ENCODE measurements at places on chromosomes 16 and 17.

DNA sequence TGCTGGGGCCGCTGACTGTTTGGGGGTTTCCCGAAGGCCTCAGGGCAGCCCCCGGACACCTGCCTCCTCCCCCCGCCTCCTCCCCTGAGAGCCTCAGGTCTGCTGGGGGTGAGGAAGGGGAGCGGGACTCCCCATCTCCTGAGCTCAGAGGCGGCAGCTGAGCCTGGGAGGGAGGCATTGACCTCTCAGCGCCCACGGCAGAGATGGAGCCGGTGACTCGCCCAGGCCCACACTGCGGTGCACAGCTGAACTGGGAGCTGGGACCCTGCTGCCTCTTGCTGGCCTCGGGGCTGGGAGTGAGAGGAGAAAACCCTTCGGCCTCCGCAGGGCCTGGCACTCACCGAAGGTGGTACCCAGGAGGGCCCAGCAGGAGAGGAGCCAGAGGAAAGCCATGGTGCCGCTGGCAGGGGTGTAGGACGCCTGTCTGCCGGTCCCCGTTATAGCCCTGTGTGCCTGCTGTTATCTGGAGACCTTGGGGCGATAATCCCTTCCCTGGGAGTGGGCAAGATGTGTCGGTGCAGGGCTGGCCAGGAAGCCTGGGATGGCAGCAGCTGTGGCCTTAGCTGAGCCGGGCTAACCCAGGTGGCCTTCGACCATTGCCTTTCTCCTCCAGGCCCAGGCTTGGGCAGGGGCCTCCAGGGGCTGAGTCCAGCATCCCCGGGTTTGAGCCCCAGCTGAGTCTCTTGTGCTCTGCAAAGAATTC, at the start of gene CTRB2:
Gene CTRB2, minus strand, starts transcription at position 413 of the 703 bp plus-strand sequence. Its CDS starts 20 bp downstream, at position 393.
- DNase-seq: no peak

GRCh38 chr17:7308625-7309433, 1.4 kb downstream of the EIF5A start:
- DNase-seq: no peak

- no peak for DNase-seq
These were observed 360.3 kb upstream of the KIF2B start for GRCh38 chr17:53462393-53462811.

DNA sequence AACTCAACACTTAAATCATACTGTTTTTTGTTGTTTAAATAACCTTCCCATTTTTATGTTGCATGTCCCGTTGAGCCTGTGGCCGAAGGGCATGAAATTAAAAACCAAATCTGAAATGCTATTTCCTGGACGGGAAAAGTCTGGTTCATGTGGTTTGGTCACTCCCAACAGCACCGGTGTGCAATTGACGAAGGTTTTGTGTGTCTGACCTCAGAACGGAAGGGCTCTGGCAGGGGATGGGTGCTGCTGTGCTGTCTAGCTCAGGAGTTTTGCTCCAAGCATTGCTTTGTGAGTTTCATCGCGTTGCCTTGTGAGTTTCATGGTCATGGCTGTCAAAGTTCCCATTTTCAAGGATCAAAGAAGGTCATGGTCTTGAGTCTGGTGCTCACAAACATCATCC, 363.3 kb downstream of the XYLT1 start:
- no peak for DNase-seq

DNA sequence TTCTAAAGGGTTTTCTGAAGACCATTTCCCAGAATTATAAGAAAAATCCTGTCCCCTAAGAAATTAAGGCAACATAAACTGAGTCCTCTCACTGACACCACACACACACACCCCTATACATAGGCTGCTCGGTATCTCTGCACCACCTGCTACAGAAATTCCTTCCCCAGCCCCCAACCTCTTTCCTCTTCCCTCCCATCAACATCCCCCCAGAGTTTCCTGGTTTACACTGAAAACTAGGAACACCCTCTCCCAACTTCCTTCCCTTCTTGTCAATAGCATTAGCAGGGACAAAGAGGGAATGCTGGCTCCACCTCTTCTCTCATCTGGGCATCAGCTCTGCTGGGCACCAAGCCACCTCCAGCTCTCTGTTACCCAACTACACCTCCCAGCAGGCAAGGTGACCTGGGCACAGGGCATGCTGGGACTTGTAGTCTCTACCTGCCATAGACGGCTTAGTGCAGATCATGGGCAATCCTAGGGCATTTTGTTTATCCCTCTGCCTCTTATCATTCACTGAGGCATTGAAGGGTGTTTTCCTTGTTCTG, 15.7 kb downstream of the CAVIN1 start:
- DNase-seq: no peak

DNA sequence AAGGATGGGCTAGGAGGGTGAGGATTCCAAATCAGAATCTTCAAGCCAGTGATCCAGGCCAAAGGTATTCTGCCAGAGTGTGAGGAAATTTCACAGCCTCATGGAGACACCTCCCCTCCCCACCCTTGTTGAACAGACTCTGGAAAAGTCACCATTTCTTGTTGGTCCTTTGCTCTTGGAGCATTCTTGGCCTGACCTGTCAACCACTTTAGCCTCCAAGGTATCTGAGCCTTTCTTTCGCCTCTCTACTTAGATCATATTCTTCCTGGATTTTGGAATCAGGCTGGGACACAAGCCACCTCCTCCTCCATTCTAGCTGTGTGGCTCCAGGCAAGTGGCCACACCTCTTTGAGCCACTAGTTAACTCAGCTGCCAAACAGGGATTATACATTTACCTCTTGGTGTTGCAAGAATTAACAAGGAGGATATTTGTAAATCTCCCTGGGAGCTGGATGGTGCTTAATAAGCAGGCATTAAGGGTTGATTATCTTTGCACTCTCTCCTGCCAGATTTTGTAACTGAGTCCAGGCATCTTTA, 193.5 kb downstream of the WWOX start:
- DNase-seq: no peak

- DNase-seq: no peak
These were observed 60.3 kb downstream of the RMI2 start for GRCh38 chr16:11405331-11406176.

DNA sequence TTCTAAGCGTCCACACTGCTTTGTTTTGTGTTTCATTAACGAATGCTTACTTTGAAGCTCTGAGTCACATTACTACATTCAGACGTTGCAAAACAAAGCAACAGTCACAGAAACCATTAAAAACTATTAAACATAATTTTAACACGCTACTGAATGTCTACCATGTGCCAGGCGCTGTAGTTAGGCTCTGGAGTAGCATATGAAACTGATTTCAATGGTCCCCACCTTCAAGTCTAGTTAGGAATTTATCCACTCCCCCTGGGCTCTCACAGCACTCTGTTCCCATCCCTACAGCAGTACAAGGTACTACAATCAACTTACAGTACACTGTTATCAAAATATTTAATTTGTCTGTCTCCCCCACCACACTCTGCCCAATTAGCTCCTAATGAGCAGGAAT, 631 bp downstream of the UTP6 start:
- DNase-seq: no peak

- DNase-seq: no peak
These were observed 641.0 kb upstream of the EEF2KMT start for GRCh38 chr16:5738586-5738985.

- DNase-seq: no peak
These were observed 19.8 kb downstream of the CEP112 start for GRCh38 chr17:66172144-66172543.

- DNase-seq: no peak
These were observed 12.3 kb upstream of the UBE2I start for GRCh38 chr16:1297018-1297696.

GRCh38 chr17:51955245-51955644, 203.3 kb downstream of the CA10 start:
- DNase-seq: no peak
